NB4 (cell line): ENCODE measurements at places on chromosomes 5 and 9.
A peak's percentile ranks its signal among the peaks of the same experiment; 100 is the strongest.

- no peak for DNase-seq
These were observed 79.1 kb upstream of the GPR151 start for GRCh38 chr5:146595088-146595487.

DNA sequence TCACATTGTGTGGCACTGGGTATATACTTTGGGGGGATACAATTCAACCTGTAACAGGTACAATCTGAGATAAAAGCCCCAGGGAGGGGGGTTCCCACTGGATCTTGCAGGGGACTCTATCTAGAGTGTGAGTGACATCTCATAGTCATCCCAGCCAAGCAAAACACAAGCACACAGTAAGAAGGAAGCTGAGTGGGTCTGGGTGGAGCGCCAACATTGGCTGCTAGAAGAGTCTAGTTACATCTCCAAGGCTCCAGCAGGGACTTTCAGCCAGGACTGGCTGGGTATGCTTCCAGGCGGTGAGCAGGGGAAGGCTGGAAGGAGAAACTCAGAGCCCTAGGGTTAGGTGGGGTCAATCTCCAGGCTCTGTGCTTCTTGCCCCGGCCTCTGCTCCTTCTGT is 53.0 kb downstream of the IL31RA start:
- DNase-seq = no peak

DNA sequence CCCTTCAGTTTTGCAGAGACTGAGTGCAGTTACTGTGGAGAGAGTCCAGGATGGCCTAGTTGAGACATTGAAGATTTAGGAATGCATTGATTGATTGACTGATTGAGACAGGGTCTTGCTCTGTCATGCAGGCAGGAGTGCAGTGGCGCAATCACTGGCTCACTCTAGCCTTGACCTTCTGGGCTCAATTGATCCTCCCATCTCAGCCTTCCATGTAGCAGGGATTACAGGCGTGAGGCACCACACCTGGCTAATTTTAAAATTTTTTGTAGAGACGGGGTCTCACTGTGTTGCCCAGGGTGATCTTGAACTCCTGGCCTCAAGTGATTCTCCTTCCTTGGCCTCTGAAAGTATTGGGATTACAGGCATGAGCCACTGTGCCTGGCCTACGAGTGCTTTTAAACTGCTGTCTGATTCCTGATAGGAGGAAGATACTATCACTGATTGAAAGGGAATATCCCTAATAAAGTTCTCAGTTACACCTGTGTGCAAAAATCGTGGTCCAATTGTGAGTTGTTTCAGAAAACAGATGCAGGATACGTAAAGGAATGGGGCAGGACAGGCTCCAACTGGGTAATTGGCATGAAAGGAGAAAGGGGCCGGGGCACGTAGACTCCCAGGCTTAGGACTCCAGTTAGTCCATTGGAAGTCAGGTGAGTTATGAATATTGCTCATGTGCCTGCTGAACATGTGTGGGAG is 87.5 kb downstream of the KDM4C start:
- no peak for DNase-seq

- DNase-seq = no peak
These were observed 38.6 kb downstream of the CAPSL start for GRCh38 chr5:35899800-35900199.

- DNase-seq = peak; percentile 39
These were observed 248.1 kb downstream of the CETN3 start for GRCh38 chr5:90161414-90161813.

GRCh38 chr5:91070761-91071550 is 312.2 kb downstream of the ARRDC3 start:
- no peak for DNase-seq

GRCh38 chr5:173354645-173355044 is 26.4 kb upstream of the STC2 start:
- DNase-seq = no peak

GRCh38 chr5:116922532-116922931 is 347.9 kb upstream of the SEMA6A start:
- DNase-seq = no peak

DNA sequence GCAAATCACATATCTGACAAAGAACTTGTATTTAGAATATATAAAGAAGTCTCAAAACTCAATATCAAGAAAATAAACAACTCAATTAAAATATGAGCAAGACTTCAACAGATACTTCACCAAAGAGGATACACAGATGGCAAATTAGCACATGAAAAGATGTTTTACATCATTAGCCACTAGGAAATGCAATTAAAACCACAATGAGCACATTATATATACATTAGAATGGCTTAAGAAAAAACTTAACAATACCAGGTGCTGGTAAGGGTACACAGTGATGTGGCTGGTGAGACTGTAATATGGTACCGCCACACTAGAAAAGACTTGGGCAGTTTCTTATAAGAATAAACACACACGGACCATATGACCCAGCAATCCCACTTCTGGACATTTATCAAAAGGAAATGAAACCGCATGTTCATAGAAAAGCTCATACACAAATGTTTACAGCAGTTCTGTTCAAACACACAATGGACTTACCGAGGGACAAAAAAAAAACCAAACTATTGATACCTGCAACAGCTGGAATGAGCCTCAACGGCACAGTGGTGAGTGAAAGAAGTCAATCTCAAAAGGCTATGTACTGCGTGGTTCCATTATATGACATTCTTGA is 27.6 kb downstream of the SEMA4D start:
- DNase-seq = no peak

DNA sequence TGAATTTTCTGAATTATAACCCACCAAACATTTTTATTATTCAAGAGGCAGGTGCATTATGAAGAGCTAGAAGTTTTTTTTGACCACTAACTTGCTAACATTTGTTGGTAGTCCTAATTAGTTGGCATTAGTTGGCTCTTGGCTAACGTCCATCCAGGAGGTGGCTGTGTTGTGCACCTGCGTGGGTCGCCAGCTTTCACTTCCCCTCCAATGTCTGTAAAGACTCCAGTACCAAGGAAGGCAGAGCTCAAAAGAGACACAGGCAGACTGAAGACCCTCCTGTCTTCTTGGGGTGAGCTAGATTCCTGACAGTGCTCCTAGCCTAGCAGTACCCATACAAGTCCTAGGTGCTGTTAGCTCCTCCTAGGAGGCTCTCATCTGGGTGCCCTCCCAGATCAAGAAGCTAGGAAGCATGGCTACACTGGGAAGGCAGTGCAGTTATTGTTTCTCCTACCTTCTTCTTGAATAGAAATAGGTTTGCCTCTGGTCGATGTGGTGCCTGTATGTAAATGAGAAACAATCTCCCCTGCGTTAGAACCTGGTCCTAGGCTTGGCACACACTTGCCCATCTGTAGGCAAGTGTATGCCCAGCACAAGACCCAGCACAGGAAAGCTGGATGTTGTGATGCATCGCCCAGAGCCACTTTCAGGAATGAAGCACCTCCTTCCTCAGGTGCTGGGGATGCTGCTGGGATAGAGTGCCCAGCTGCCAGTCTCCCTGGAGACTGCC is 190.9 kb downstream of the ICE1 start:
- no peak for DNase-seq

GRCh38 chr9:97703437-97704344 is 6.6 kb upstream of the XPA start:
- DNase-seq = peak; percentile 59

DNA sequence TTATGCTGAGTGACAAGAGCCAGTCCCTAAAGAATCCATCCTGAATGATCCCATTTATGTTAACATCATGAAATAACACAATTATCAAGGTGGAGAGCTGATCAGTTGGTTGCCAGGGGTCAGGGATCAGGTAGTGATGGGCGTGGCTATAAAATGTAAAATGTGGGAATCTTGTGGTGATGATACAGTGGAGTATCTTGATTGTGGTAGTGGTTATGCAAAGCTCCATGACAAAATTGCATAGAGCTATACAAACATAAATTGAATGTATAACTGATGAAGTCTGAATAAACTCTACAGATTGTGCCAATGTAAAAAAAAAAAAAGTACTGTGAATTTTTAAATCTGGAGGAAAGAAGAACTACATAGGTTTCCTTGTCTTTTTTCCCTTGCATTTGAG is 104.6 kb upstream of the SPATA31C2 start:
- no peak for DNase-seq

DNA sequence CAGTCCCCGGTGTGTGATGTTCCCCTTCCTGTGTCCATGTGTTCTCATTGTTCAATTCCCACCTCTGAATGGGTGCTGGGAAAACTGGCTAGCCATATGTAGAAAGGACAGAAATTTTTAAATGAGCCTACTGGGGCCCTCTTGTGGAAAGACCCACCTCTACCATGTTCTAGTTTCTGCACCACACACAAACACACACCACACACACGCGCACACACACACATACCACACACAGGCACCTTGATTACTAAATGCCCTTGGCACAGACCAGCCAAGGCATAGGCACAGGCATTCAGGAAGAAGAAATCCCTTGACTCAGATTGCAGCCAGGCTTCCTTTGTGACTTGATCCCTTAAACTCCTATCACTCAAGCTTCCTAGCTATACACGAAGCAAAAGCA is 60.5 kb downstream of the SIL1 start:
- peak; percentile 38 for DNase-seq

DNA sequence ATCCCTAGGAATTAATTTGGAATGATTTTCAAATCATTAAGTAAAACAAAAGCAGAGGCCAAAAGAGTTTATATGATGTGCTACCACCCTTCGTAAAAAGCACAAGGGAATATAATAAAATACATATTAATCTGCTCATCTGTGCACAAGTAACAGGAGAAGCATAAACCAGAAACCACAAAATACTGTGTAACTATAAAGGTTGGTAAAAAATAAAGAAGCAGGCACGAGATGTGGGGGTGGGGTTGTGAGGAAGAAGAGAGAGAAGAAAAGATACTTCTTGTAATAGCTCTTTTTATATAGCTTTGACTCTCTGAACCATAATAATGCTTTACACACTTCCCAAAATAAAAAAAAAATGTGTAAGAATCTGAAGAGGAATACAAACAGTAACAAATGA is 214.9 kb upstream of the EFNA5 start:
- DNase-seq = no peak

DNA sequence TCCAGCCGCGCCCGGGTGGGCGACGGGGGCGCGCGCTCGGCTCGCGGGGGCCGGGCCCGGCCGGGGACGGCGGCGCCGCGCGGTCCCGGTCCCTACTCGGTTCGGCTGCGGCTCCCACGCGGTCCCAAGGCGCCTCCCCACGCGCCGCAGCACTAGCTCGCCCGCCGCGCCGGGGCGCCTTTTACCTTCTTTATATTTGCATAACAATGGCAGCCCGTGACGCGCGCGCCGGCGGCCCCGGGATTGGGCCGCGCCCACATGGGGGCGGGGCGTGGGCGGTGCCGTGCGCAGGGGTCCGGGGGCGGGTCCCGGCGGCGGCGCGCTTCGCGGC is at the start of gene NRARP:
Gene NRARP, minus strand, starts transcription at position 154 of the 331 bp plus-strand sequence. CDS start 343 bp downstream, outside the sequence.
- DNase-seq = peak; percentile 86

GRCh38 chr5:31268686-31269085 is 75.2 kb downstream of the CDH6 start:
- no peak for DNase-seq

GRCh38 chr5:116507051-116507537 is 67.5 kb downstream of the SEMA6A start:
- DNase-seq = no peak

DNA sequence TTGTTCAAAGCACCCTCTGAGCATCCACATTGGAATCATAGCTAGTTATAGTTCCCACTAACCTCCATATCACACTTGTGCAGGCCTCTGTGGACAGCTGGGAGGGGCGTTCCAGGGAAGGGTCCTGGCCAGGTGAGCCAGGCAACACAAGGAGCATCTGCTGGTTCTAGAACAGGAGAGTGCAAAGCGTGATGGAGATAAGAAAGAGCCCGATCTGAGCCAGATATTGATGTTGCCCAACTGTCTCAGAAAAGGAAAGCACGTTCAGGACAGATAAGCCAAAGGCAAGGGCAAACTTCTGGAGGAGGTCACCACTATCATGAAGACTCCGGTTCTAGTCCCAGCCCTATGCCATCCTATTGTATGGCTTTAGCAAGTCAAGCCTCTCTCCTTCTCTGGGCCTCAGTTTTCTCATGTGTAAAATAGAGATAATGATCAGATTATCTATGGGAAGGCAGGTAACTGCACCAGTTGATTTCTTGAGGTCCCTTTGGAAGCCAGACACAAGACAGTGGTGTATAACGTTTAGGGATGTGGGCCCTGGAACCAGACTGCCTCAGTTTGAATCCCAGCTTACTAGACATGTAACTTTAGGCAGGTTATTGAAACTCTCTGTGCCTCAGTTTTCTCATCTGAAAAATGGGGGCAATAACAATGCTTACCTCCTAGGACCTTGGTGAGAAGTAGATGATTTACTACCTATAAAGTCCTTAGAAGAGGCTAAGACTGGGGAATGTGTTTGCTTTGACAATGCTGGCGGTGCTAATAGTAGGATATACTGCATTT is 19.8 kb downstream of the GABBR2 start:
- no peak for DNase-seq

DNA sequence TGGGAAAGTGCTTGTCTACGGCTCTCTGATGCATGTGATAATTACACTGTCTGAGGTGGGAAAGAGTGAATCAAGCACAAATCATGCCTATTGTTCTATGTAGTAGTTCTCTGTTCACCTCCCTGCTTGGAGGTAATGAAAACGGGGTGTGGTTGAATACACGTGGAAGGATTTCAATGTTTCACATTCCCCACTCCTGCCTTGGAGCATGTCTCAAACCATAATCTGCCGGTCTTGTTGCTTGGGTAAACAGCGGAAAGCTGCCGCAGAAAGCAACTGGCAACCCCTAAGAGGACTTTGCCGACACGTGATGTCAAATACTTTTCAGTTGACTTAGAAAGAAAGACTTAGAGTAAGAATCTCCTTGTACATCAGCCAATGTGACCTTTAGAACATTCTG is 63.5 kb upstream of the MOCS2 start:
- DNase-seq = no peak

DNA sequence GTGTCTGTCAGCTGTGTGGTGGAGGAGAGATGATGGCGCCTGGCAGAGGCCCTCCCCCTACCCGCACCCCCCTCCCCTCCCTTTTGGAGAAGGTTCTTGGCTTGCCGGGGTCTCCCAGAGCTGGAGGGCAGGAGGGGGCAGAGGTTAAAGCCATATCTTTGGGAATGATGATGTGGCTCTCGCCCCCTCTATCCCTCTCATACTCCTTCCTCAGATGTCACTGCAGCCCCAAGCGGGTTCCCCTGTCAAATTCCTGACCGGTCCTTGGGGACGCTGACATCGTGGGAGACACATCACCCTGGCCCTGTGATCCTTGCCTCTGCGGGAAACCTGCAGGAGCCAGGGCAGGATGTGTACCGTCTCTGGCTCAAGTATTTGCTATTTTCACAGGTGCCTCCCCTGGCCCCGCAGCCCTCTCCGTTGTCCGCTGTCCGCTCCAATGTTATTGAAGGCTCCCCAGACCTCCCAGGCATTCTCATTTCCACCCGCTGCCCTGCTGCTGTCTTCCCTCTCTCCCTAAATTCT is 109.5 kb downstream of the FOXD1 start:
- no peak for DNase-seq

DNA sequence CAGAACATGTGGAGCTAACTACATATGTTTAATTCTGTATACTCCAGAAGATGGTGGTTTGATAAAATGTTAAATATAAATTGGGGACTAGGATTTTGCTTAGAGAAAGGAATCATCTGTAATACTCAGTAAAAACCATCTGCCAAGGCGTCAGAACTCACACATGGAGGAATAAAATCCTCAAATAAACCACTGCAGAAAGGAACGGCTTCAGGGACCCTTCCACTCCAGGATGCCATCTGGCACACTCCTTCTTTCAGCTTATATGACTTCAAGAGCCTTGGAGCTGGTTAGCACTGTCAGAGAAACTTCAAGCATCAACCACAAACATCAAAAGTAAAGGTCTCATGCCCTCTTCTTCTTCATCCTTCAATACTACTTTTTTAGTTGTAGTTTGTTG is 360.6 kb downstream of the PLK2 start:
- no peak for DNase-seq
